ENCODE measurements at places on chromosomes 3 and 15.

DNA sequence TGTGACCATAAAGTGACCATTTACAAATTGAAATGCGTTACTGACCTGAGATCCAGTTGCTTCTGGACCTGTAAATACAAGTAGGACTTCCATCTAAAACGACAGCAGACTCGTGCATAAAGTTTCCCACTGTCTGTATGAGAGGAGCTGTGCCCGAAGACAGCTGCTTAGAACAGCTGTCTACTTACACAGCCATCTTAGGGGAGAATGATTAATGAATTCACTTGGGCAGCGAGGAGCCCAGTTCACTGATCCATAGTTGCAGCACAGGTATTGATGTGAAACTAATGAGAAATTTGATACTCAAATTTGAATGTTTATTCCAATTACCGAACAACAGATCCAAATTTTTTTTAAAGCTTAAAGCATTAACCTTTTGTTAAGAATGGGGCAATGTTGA is 748.1 kb downstream of the NR2F2 start:
- no peak for DNase-seq

- no peak for DNase-seq
Measured at GRCh38 chr3:171752329-171752728, 58.0 kb downstream of the PLD1 start.

- DNase-seq, result no peak
Measured at GRCh38 chr15:37221671-37222145, 121.4 kb upstream of the MEIS2 start.

- no peak for DNase-seq
Measured at GRCh38 chr3:14740983-14741382, 66.0 kb downstream of the C3orf20 start.

DNA sequence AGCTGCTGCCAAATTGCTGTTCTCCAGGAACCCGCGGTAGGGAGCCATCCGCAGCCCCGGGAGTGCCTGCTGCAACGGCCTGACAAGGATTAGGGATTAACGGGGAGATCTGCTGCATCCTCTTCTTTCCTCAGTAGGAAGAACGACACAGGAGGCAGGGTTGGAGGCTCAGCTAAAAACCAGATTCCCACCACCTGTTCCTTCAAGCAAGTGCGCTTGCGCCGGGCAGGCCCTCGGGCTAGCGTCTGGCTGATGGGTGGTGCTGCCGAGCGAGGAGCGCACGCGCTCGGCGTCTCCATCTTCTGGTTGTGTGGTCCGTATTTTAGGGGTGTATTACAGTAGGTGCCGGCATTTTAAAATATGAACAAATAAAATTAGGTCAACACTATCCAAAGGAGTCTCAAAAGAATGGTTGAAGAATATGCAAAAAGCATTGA is 25.4 kb upstream of the SLC25A26 start:
- DNase-seq, result no peak

DNA sequence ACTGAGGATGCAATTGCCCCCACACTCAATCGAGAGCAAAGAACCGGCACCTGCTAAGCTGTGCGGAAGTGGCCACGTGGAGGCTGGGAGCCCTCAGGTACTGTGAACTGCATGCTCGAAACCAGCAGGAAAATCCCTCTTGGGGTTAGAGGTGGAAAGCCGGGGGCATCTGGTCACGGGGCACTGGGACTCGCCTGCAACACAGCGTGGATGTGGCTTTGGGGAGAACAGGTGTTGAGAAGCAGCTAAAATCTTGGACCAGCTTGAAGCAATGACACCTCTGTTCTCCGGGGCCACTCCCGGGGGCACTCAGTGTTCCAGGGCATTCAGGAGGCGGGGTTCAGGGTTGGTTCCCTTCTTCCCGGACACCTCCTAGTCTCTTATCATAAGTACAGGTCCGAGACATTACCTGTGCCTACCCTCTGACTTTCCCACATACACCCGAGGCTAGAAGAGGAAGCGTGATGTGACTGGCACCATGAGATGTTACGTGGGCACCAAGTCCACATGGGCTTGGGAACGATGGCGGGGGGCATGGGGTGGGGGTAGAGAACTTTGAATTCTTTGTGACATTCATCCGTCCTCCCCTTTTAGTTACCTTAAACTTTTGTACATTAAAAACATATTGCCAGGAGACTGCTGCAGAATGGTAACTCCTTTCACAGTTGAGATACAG is 172.0 kb downstream of the ADAMTS17 start:
- DNase-seq, result no peak

DNA sequence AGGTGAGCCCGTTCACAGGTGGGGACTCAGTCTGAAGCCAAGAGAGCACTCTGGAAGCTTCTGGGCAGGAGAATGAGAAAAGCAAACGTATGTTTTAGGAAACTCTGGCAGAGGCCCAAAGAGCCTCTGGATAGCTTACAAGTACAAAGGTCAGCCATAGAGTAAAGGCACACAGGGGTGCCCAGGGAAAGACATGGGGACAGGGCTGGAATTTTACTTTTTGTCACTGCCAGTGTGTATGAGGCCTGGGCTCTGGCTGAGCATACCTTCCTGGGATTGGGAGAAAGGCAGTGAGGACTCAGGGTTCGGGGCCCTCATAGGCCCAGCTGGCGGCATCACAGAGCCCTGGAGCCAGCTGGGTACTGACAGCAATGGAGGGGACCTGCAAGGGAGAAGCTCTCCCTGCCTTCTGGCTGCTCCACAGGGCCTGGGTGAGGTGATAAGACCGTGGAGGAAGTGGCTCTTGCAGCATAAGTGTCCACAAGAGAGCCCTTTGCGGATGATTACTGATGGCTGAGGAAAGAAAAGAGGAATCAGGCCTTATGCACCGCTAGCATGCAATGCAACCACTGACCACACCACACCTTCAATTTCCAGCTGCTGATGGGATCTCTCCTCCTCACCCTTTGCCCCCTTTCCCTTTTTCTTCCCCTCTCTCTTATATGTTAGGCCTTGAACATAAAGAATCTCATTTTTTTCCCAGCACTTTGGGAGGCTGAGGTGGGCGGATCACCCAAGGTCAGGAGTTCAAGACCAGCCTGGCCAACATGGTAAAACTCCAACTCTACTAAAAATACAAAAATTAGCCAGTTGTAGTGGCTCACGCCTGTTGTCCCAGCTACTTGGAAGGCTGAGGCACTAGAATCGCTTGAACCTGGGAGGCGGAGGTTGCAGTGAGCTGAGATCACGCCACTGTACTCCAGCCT is 25.1 kb upstream of the BCL2L10 start:
- no peak for DNase-seq

GRCh38 chr3:185712337-185712736 is 112.5 kb downstream of the IGF2BP2 start:
- no peak for DNase-seq

DNA sequence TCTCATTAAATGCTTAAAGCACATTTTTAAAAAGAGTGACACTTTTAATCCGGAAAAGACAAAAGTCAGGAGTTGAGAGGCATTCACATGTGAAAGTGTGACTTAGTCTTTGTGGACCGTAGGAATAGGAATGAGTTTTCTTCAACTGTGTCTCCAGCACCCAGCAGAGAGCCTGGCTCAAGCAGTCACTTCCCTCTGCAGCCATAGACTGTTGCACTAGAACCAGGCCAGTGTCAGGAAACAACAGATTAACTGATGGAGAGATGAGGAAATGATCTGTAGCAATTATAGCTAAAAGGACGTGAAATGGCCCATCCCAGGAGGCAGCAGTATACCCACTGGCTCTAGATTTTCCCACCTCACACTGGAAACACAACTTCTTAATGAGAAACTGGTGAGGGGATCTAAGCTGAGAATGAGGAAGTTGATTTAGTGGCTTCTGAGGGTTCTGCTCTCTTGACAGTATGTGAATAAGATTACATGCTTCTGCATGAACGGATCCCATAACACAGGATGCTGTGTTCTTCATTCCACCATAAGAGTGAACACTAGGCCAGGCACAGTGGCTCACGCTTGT is 19.8 kb downstream of the CFAP92 start:
- no peak for DNase-seq

DNA sequence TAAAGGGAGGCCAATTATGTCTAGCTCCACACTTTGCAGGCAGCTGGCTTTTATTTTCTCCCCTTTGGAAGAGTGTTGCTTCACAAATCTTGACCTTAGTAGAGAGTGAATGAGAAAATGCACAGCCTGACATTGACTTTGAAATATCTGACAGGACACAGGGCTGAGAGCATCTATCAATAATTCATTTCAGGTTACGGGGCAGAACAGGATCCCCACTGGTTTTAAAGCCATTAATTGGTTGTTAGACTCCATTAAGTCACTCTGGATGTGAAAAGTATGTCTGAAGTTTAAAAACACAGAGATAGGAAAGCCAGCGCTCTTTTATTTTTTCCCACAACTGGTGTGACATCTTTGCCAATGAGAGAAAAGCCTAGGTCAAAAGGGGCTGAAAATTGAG is 251.9 kb upstream of the TMC3 start:
- DNase-seq, result no peak

GRCh38 chr15:76140074-76140464 is 80.3 kb downstream of the TMEM266 start:
- no peak for DNase-seq

GRCh38 chr3:29502771-29503170 is 221.9 kb downstream of the RBMS3 start:
- DNase-seq, result no peak

DNA sequence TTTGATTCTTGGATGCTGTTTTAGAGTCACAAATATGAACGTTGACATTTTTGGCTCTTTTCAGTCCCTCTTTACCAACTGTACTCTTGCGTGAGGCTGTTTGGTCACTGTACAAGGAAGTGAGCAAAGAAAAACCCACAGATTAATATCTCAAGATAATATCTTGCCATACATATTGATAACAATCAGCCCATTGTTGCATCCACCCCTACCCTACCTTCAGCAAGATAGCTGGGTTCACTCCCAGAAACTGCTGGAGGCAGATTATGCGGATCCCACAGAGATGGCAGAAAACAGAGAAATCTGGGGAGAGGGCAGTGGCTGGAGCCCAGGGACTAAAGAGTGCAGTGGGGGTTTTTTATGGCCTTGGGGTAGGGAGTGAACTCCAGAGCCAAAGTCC is 29.9 kb upstream of the MFSD1 start:
- DNase-seq, result no peak

- no peak for DNase-seq
Measured at GRCh38 chr15:67998599-67999133, 55.4 kb upstream of the PIAS1 start.

DNA sequence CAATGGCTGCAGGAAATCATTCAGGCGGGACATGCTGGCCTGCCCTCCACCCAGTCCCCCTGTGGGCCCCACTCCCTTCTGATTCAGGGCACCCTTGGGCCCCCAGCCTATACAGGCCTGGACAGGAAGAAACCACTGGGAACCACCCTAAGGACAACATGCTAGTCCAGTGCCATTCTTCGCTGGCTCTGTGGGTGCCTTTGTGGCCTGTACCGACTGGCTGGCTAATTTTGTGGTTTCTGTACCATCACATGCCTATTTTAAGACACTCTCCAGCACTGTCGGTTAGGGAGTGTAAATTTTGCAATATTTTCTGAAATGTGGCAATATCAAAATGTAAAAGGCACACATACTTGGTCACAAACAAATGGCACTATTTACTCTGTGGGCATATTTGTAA is 61.4 kb upstream of the POLG start:
- no peak for DNase-seq

DNA sequence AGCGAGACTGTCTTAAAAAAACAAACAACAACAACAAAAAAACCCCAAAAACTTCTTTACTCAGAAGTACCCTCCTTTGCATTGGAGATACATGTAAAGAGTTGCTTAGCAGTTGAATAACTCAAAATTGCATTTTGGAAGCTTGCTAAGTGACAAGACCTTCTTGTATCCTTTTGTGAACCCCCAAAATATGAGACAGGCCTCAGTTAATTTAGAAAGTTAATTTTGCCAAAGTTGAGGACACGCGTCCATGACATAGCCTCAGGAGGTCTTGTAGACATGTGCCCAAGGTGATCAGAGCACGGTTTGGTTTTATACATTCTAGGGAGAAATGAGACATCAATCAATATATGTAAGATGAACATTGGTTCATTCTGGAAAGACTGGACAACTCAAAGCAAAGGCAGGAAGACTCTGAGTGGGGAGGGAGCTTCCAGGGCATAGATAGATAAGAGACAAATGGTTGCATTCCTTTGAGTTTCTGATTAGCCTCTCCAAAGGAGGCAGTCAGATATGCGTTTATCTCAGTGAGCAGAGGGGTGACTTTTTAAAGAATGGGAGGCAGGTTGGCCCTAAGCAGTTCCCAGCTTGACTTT is 1.7 kb upstream of the ARF4 start:
- no peak for DNase-seq

DNA sequence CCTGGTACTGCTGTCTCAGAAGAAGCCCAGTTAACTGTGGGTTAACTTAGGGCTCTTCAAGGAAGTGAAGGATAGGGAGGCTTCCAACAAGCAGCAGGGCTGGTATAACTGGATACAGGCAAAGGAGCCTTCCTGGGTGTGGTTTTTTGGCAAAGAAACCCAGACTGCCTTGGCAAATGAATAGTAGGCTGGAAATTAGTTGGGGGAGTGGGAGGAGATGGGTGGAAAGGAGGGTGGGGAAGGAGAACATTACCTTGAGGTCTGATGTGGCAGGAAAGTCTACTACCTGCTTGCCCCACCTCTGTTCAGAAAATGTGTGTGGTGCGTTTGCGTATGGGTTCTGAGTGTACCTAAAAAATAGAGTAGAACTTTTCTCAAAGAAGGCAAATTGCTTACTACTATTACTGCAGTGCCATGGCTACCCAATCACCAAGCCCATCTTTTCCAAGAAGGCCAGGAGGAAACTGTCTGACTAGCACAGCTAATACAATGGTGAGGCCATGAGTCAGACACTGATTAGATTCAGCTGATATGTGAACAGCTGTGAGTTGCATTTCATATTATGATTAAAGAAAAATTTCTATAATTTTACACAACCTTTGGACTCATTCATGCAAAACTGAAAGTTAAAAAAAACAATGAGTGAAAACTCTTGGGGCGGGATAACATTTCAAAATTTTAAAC is 55.2 kb downstream of the SPTSSB start:
- no peak for DNase-seq

- no peak for DNase-seq
Measured at GRCh38 chr3:123449102-123449996, 459 bp upstream of the ADCY5 start.

GRCh38 chr15:33145447-33145846 is 49.1 kb downstream of the FMN1 start:
- DNase-seq, result no peak

DNA sequence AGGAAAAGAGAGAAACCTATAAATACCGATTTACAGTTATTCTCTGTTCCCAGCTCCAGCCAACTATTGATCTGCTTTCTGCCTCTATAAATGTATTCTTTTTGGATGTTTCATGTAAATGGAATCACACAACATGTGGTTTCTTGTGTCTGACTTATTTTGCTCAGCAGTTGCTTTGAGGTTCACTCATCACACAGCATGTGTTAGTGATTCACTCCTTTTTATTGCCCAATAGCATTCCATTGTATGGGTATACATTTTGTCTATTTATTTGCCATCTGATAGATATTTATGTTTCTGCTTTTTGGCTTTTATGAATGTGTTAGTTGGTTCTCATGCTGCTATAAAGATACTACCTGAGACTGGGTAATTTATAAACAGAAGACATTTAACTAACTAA is 23.6 kb downstream of the CCR1 start:
- no peak for DNase-seq

DNA sequence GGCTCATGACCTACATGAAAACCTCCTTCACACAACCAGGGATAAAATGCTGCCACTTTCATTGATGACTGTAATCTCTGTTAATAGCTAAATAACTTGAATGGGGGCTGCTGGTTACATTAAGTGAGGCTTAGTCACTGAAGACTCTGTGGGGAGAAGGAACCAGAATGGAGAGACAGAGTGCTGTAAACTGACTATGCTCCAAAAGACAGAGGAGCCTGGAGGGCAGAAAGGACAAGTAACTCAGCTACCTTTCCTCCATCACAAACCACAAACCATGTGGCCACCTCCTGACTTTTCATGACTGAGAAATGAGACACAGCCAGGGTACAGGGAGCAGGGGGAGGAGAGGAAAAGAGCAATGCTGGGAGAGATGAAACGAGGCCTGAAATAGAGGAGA is 97.1 kb upstream of the TRIM42 start:
- no peak for DNase-seq
